ENCODE measurements at places on chromosomes 5 and 9.
A peak's percentile ranks its signal among the peaks of the same experiment; 100 is the strongest.

DNA sequence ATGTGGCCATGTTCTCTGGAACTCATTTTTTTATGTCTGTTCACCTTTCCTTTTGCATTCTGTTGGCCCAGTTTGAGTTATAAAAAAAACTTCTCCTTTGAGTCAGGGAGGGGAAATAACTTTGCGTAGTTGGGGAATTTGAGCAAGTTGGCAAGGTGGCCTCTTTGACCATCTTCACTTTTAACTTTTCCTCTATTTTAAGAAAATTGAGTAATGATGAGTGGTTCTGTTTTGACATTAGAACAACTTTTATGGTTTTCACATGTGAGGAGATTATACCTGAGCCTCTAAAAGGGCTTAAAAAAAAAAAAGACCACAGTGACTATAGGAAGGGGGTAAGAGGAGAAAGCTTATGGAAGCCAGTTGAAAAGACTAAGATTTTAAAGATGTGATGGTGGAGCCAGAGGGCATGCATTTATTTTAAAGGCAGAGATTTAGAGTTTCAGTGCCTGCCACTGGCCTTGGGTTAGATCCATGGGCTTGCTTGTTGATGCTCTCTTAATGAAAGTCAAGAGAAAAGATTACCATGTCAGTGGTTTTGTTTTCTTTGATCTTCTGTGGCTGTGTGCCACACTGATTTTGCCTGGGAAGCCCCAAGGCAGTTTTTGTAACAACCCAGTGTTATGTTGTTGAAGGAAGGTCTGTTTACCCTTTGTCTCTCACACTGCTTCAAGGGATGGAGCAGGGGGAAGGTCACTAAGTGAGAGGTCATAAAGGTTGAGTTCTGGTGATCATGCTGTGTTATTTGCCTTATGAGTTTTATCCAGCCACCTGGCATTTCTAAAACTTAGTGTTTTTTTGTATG is 219.7 kb upstream of the CD180 start:
- DNase-seq, result no peak

- DNase-seq, result no peak
Observed at GRCh38 chr5:57780961-57781325, 298.3 kb upstream of the ACTBL2 start.

- peak; percentile 26 for DNase-seq
Observed at GRCh38 chr5:109709225-109709624, 19.5 kb downstream of the MAN2A1 start.

DNA sequence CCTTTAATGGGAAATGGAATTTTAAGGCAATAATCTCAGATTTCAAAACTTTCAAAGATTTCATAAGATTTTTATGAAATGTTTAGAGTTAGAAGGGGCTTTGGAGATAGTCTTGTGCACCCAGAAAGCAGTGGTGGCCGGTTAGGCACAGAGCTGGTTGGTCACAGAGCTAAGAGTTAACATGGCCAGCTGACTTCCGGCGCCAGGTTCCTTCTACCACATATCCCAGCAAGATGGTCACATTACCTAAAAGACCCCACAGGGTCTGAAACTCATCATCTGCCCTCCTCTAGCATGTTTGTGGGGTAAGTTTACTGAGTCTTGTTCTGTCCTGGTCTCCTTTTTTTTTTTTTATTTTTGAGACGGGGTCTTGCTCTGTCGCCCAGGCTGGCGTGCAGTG is 19.3 kb downstream of the QRFP start:
- DNase-seq, result no peak

DNA sequence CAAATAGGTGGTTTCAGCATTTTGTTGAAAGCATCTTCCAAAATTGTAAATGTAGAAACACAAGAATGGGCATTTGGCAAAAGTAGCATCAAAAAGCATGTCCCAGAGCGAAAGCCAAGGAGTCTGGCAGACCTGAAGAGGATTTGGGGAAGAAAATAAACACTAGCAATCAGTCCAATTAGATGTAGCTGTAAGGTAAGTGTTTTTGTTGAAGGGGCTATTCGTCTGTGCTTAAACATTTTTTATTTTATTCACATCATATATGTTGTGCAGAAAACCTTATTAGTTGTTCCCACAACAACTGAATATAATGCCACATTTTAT is 954.1 kb upstream of the COX7C start:
- no peak for DNase-seq

- no peak for DNase-seq
Observed at GRCh38 chr9:127020036-127020801, 102.2 kb downstream of the ANGPTL2 start.

DNA sequence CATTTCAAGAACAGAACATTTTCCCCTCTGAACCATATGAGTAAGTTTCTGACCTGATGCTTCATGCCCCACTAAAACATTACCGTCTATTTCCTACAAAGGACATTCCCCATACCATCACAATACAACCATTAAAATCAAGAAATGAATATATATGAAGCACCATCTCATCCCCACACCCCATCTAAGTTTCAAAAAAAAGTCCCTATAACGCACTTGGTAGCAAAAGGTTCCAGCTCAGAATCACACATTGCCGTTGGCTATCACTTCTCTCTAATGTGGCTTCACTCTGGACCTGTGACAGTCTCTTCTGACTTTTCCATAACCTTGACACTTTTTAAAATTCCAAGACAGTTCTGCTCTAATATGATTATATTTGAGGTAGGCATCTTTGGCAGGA is 5.9 kb downstream of the EMB start:
- no peak for DNase-seq

- no peak for DNase-seq
Observed at GRCh38 chr5:171316258-171317121, 7.4 kb downstream of the TLX3 start.

GRCh38 chr5:135890296-135890695 is 5.3 kb downstream of the IL9 start:
- no peak for DNase-seq

DNA sequence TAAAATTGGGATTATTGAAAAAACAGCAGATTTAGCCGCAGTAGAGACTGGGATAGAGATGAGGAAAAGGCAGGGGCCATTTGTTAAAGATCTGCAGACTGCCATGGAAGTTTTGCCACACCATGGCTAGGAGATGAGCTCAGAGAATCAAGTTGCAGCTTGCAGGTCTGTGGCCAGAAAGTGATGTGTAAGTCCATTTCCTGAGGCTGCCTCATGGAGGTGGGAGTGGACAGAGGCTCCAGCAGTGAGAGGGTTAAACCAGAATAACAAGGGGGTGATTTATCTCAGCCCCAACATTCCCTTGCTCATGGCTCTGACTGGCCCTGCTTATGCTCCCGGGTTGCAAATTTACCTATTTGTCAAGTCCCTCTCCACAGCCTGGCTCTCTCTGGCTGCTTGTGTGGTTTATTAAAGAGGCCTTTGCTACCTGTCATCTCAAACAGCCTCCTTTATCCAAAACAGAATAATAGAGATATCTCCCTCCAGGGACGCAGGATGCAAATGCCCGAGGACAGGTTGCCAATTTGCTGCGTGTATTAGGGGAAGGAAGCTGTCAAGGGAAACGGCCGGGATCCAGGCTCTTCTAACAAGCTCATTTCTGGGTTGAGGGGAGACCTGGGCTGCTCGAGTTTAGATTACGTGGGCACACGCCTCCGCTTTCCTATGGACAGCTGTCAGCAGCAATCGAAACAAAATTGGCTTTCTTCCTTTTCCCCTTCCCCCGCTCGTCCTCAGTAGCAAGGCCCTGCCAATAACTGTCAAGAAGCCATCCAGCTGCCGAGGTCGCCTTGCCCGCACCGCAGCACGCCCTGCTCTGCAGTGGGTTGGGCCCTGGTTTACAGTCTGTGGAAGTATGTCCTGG is 72.8 kb upstream of the PITX1 start:
- DNase-seq, result no peak

DNA sequence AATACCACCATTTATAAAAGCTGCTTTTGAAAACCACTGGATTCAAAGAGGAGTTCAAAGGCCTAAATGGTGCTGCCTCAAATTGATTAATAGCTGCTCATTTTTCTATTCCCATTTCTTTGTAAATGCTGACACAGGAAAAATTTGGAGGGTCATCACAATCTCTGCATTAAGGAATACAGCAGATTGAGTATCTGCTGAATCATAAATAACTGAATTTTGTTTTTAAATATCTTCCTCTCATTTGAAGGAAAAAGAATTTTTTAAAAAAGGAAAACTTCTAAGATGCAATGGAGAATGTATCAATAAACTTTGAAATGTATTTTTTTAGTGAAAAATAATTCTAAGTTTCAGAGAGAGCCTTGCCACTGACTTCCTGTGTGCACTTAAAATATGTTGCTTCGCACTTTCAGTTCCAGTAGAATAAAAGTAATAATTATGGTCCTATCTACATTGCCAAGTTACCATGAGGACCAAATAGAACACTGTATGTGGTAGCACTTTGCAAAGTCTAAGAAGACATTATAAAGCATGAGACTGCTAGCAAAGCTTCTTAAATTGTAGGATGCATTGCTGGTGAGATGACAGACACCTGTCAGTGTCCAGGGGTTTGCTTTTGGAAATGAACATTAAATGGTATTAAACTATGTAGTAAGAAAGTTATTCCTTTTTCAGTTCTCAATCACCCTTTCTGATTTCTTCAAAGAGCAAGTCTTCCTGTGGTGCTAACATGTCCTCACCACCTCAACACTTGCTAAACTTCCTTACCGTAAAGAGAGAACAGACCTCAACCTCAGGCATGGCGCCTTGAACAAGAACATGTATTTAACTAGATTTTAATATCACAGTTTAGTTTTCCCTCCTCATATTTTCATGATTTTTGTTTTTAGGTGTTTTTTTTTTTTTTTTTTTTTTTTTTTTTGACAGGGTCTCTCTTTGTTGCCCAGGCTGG is 555.1 kb downstream of the EBF1 start:
- DNase-seq, result no peak

DNA sequence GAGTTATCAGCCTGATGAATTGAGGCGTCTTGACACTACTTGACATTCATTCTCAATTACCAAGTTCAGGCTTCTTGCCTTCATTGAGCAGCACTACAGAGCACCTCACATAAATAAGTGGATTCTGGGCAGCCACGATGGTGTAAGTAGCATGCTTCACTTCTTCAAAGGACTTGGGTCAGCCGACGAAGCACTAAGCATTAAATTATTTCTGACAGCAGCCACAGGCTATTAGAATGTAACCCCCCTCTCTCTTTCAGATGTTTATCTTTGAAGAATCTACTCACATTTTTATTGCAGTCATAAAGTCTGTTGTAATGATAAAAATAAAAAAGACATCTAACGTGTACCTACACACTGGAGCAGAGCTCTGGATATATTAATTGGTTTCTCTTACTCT is 45.9 kb upstream of the VPS13A start:
- peak; percentile 4 for DNase-seq

GRCh38 chr5:37668524-37669047 is 171.3 kb downstream of the GDNF start:
- DNase-seq, result peak; percentile 88

DNA sequence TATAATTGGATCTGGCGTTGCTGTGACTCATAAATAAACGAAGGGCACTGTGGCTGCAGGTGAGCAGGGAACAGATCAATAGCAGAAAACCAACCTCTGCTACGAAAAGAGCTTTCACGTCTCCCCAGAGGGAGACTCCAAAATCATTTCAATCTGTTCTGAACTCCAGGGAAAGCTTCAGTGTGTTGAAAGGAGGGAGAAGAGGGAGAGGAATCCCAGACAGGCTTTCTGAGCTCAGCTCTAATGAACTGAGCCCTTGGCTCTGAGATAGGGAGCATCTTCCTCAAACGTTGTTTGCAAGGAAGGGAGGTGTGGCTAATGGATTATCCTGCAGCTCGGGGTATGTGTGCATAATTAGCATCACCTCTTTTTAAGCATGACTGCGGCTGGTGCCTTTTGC is 288.0 kb upstream of the IRX4 start:
- DNase-seq, result no peak

DNA sequence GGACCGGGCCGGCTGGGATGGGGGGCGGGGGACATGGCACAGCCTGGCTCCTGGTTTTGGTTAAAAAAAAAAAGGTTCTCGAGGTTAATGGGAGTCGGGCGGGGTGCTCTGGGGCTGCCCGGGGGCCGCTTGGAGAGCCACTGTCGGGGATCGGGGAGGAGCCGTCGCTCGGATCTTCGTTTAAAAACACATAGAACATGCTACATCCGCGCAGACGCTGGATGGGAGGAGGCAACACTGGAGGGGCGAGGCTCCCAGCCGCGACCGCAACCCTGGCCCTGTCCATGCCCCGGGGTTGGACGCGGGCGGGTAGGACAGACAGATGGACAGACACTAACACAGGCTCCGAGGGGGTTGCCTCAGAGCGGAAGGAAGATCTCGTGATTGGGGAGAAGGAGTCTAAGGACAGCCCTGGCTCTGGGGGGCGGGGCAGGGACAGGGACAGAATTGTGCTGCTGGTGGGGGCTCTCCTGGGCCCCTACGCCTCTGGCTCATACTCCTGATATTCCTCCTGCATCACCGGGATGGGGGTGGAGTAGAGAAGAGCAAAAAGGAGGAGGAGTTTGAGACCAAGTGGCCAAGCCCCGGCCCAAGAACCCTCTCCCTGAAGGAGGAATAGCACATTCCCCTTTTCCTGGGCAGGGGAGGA is 9.9 kb downstream of the SNCB start:
- DNase-seq, result no peak

DNA sequence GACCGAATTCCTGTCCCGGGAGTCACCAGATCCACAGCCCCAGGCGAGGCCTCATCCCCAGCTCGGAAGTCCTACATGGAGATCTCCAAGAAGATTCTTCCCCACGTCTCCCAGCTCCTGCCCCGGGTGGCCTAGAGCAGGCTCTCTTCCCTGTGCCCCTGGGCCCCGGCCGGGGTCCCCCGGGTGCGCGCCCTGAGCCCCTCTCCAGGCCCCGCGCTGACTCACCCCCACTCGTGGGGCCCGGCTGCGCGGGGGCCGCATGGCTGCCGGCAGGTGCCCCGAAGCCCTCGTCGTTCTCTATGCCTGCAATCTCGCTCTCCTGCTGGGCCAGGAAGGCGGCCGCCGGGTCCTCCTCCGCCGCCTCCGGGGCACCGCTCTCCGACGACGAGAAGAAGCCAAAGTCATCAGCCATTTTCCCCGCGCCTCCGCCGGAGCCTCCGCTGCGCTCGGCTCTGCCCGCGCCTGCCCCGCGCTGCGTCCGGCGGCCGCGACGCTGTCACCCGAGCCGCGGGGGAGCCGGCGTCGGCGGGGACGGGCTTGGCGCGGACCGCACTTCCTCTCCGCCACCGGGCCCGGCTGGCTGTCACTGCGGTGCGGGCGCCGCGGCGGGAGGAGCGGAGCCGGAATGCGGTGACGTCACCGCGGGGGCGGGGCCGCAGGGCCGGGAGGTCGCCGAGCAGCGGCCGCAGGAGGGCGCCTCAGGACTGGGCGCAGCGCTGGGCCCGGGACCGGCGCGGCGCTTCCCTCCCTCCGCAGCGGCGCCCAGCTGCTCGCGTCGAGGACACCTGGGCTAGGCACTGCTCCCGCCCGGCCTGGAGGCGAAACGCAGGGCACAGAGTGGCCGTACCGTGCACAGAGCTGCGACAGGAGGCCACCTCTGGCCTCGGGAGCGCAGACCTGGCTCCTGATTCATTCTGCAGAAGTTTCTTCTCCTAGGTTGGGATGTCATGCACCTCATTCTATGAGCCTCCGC is at the start of gene CLTB:
Gene CLTB, minus strand, starts transcription at position 588 of the 973 bp plus-strand sequence. Its CDS starts 176 bp downstream, at position 412.
- peak; percentile 97 for DNase-seq

DNA sequence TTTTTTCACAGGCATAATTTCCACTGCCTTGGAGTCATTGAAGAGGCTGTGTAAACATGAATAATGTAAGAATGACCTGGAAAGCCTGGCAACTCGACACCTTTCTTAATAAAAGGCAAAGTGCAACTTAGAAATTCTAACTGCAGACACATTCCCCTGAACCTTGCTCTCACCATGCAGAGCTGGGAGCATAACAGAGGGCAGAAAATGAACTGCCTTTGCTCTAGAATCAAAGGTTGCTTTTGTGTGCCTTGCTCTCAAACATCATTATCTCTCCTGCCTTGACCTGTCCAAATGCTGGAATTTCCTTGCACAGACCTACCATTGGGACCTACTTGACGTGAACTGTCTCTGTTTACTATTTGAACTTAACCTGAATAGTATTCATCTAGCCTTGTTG is 462.0 kb upstream of the ZNF462 start:
- peak; percentile 63 for DNase-seq

Data from hepatocyte (in vitro differentiated cells).